ENCODE measurements at places on chromosomes 6 and 20.

- peaks cover 3% of the 10 kb centered on the region for H3K27me3 ChIP-seq
- no peak overlapping the region for H3K4me3 ChIP-seq
- no peaks in the 10 kb centered on the region for H3K36me3 ChIP-seq
These were observed 35.2 kb upstream of the YWHAB start for GRCh38 chr20:44850272-44850671.

DNA sequence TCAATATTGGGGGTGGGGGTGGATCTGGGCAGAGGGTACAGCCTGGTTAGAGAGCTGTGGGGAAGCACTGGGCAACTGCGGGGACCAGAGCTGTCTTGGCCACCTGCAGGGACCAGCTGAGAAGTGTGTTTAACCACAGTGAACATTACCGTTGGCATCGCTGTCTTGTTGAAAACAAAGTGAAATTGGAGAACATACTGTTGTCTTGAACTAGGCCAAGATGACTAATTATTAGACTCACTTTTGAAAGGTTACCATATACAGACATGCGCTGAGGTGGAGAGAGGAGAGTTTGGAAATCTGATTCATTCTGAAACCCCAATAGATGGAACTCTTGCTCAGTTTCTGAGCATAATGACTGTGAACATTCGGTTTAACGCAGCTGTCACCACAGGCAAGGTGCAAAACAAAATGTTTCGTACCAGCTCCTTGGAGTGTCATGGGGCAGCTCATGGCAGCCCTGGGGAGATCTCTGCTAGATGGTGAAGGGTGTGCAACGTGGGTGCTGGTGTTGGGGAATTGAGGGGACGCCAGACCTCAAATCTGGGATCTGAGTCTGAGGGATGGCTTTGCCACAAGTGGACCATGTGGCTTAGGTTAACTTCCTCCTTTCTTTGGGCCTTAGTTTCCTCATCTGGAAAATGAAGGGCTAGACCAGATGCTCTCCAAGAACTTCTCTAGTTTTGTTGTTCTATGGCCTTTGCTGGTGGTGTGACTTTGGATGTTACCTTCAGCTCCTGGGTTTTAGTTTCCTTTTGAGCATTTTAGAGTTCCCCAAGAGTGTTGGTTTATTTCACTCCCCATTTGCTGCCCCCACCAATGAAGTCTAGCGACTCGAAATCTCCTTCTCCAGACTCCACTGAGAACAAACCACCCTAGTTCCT is 24.6 kb upstream of the GTSF1L start:
- no peak overlapping the region for H3K27ac ChIP-seq
- H3K4me3 ChIP-seq, result no peak overlapping the region
- DNase-seq, result no peak
- no peaks in the 10 kb centered on the region for H3K27me3 ChIP-seq

DNA sequence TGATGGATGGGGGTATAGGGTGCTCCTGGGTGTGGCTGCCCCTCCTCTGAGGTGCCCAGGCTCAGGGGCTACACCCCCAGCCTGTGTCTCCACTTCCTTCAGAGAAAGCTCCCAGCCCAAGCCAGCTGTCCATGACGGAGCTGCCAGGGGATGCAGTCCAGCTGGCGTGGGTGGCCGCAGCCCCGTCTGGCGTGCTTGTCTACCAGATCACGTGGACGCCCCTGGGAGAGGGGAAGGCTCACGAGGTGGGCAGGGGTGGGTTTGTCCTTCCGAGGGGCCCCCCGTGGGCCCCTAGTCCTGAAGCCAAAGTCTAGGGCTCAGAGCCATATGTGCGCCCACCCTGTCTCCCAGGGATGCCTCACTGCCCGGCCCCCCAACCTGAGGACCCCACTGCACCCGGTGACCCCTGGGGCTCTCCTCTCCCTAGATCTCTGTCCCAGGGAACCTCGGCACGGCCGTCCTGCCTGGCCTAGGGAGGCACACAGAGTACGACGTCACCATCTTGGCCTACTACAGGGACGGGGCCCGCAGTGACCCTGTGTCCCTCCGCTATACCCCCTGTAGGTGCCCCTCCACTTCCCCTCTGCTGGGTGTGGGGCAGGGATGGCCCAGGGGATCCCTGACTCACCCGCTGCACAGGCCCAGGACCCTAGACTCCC is 19.8 kb downstream of the COL20A1 start:
- H3K27ac ChIP-seq, result no peak overlapping the region
- peak; percentile 36 for DNase-seq
- peaks cover 24% of the 10 kb centered on the region for H3K27me3 ChIP-seq
- H3K4me3 ChIP-seq, result no peak overlapping the region
- H3K4me1 ChIP-seq, result no peaks in the 10 kb centered on the region
- no peaks in the 10 kb centered on the region for H3K36me3 ChIP-seq

DNA sequence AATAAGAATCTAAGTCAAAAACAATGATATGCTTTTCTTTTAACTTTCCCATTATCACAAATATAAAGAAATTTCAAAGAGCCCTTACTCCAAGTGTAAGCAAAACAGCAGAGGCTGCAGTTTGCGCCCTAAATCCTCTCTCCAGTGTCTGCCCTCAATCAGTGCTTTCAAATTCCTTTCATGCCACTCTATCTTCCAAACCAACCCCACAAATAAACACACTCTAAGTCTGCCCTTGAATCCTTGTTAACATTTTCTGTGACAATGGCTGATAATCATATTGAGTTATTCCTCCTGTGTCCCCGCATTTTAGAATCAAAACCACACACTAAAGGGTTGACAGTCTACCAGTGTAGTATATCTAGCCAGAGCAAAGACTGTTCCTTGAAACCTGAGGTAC is 317.9 kb upstream of the MARCKS start:
- no peaks in the 10 kb centered on the region for H3K36me3 ChIP-seq
- H3K27ac ChIP-seq, result no peak overlapping the region
- no peak overlapping the region for H3K4me3 ChIP-seq
- H3K4me1 ChIP-seq, result no peaks in the 10 kb centered on the region
- no peak for DNase-seq
- H3K27me3 ChIP-seq, result no peaks in the 10 kb centered on the region

DNA sequence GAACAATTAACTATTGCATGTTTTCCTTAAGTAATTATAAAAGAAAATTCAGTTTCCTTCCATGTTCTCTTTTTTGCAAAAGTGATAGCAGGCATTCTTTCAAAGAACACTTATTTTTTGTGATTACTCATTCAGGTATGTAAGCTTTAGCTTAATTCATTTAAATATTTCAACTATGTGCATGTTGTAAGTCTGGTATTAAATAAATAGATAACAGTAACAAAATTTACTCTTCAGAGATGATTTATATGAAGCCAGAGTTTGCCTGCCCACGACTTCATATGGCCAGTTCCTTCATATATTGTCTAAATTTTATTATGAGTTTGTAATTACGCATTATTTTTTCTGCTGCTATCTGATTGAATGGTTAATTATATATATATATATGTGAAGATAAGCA is 110.9 kb downstream of the ADGRG6 start:
- H3K27ac ChIP-seq, result no peak overlapping the region
- no peaks in the 10 kb centered on the region for H3K36me3 ChIP-seq
- no peaks in the 10 kb centered on the region for H3K4me1 ChIP-seq
- H3K27me3 ChIP-seq, result no peaks in the 10 kb centered on the region

DNA sequence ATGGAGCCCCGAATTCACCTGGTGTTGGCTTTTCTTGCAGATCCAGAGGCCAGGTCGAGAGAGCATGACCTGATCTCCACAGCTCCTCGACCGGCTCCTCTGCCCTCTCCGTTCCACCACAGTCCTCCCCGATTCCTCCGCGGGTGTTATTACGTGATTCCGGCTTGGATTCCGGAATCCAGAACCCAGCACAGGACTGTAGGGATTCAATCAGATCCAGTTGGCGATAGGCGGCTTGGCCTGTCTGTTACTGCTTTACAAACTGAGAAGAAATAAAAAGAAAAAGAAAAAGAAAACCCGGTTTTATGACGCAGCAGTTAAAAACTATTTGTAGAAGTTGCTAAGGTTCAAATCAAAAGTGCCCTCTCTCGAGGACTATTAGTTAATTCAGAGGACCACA is 222.7 kb downstream of the EYA2 start:
- no peak overlapping the region for H3K4me3 ChIP-seq
- H3K27ac ChIP-seq, result no peak overlapping the region
- H3K36me3 ChIP-seq, result no peaks in the 10 kb centered on the region
- no peaks in the 10 kb centered on the region for H3K27me3 ChIP-seq
- DNase-seq, result no peak

DNA sequence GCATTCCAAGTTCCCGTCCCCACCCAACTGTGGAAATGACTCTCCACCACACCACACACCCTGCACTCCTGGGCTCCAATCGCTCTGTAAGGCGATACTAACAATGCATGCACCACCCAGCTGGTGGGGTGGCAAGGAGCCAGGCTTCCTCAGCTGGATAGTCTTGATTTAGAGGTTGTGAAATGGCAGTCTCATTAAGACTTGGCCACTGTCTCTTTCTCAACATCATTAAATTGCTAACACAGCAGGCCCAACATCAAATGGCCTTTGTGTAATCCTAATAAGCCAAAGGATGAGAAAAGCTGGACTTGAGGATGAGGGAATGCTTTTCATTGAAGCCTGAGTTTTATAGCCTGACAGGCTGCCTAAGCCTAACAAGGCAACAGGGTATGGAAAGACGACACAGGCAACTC is 223.7 kb downstream of the GMDS start:
- no peaks in the 10 kb centered on the region for H3K36me3 ChIP-seq
- no peak for DNase-seq
- no peak overlapping the region for H3K27ac ChIP-seq
- peaks cover 10% of the 10 kb centered on the region for H3K27me3 ChIP-seq
- no peak overlapping the region for H3K4me3 ChIP-seq
- no peaks in the 10 kb centered on the region for H3K4me1 ChIP-seq

DNA sequence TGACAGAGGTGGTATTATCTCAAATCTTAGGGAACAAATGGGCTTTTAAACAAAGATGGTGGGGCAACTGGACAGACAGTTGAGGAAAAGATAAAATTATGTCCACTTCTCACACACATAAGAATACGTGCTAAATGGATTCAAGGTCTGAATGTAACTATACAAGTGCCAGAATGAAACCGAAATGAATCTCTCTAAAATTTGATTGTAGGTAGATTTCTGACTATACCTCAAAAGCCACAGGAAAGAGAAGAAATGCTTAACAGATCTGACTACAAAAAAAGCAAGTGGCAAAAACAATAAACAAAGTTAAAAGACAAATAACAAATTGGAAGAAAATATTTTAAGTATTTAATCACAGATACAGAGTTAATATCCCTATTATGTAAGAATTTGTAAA is 182.7 kb upstream of the OLIG3 start:
- H3K36me3 ChIP-seq, result no peaks in the 10 kb centered on the region
- no peak overlapping the region for H3K27ac ChIP-seq
- H3K27me3 ChIP-seq, result no peaks in the 10 kb centered on the region
- H3K4me3 ChIP-seq, result no peak overlapping the region
- DNase-seq, result no peak
- H3K4me1 ChIP-seq, result peaks cover 6% of the 10 kb centered on the region
